ENCODE measurements at places on chromosomes 7 and 10. TPM values are rescaled to one million over a fixed set of nuclear protein-coding genes. Genes with fewer than 3 reads are reported as not detected.

GRCh38 chr10:107418085-107418806 lies 253.7 kb upstream of the SORCS1 start:
- no peaks in the 10 kb centered on the region for H3K27me3 ChIP-seq
- no peaks in the 10 kb centered on the region for H3K36me3 ChIP-seq

- H3K27me3 ChIP-seq = no peaks in the 10 kb centered on the region
- DNase-seq = no peak
- H3K36me3 ChIP-seq = peaks cover 24% of the 10 kb centered on the region
- H3K4me3 ChIP-seq = no peak overlapping the region
- peaks cover 9% of the 10 kb centered on the region for H3K4me1 ChIP-seq
- peak overlapping the region; percentile 3 for H3K27ac ChIP-seq
These were observed 46.9 kb upstream of the KMT2E start for GRCh38 chr7:104967088-104967487.

AQP1 gene
- 0.12 TPM for total RNA-seq

RASA4B gene
- total RNA-seq = 26.9 TPM

A1CF gene
- not detected for total RNA-seq

C10orf143 gene
- 5.8 TPM for total RNA-seq

Measured in activated CD4-positive, alpha-beta T cell treated with anti-CD3 and anti-CD28 coated beads, Interleukin-2, amount 10 ng/mL, durations not matched to agents 7 days and 5 days (primary cell).